IPS-NIHi11 (cell line): ENCODE measurements at places on chromosomes 3 and 15.

- DNase-seq: peak; percentile 79
Observed at GRCh38 chr3:123026565-123027291, 835 bp downstream of the SEMA5B start.

GRCh38 chr15:80501476-80501875 lies 97.3 kb downstream of the ARNT2 start:
- no peak for DNase-seq

GRCh38 chr15:96851613-96852012 lies 521.1 kb downstream of the NR2F2 start:
- no peak for DNase-seq

- DNase-seq: no peak
Observed at GRCh38 chr3:101253396-101253795, 67.0 kb downstream of the IMPG2 start.
